Transverse colon (tissue), 4 donors: ENCODE measurements at places on chromosomes 5 and 9. TPM values are rescaled to one million over a fixed set of nuclear protein-coding genes. Genes with fewer than 3 reads are reported as not detected.

- no peaks in the 10 kb centered on the region for H3K27me3 ChIP-seq
- no peaks in the 10 kb centered on the region for H3K36me3 ChIP-seq
- H3K4me1 ChIP-seq: no peaks in the 10 kb centered on the region
- no peak overlapping the region for H3K4me3 ChIP-seq
- DNase-seq: no peak
- no peak overlapping the region for H3K27ac ChIP-seq
These were observed 19.4 kb upstream of the DEPDC1B start for GRCh38 chr5:60719329-60719728.

DNA sequence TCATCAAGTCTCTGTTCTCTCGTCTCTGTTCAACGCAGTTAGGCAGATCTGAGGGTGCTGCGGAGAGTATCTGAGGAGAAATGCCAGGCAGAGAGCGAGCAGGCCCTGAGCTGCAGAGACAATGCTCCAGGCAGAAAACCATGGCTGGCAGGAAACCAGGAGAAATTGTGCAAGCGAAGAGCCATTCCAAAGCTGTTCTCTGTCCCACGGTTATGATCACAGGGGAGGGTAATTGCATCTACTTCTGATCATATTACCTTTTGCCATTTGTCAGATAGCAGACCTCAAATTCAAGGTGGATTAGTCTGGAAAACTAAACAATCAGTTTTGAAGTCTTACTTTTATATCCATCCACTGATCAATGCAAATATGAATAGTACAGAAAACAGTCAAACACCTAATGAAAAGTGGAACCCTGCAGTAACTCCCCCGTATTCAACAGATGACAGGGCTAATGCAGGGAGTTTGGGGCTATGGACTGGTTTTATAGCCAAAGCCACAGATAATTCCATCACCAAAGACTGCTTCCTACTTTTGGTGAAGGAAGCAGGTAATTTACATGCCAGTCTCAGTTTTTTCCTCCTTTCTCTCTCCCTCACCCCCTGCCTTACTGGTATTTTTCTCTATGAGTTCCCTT is 228.0 kb downstream of the DCP2 start:
- DNase-seq: peak; percentile 32
- no peaks in the 10 kb centered on the region for H3K4me1 ChIP-seq
- H3K27ac ChIP-seq: no peak overlapping the region
- no peaks in the 10 kb centered on the region for H3K36me3 ChIP-seq
- no peak overlapping the region for H3K4me3 ChIP-seq

DNA sequence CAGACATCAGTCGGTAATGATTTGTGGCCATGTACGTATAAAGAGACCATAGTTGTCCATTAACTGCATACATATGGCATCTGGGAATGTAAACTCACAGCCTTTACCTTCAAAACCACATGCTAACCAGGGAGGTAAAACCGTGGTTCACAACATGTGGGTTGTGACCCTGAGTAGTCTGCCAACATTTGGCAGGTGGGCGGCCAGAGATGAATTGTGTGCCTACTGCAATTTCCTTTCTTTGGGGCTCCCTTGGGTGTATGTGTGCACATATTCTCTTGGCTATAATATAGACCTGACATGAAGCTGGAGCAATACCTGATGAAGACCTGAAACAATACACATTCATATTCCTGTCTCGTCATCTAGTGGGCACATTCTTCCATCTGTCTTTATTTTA is 396.0 kb downstream of the MLLT3 start:
- no peak for DNase-seq
- H3K36me3 ChIP-seq: no peaks in the 10 kb centered on the region
- H3K4me3 ChIP-seq: no peak overlapping the region
- H3K4me1 ChIP-seq: peaks cover 3% of the 10 kb centered on the region

GRCh38 chr9:126222363-126222834 is 104.2 kb upstream of the MVB12B start:
- H3K4me1 ChIP-seq: no peaks in the 10 kb centered on the region
- no peak overlapping the region for H3K4me3 ChIP-seq
- no peak for DNase-seq
- no peak overlapping the region for H3K27ac ChIP-seq
- H3K27me3 ChIP-seq: peaks cover 74% of the 10 kb centered on the region

GRCh38 chr5:137152616-137153015 is 346.5 kb downstream of the SPOCK1 start:
- no peak overlapping the region for H3K27ac ChIP-seq
- DNase-seq: no peak
- H3K36me3 ChIP-seq: no peaks in the 10 kb centered on the region

DNA sequence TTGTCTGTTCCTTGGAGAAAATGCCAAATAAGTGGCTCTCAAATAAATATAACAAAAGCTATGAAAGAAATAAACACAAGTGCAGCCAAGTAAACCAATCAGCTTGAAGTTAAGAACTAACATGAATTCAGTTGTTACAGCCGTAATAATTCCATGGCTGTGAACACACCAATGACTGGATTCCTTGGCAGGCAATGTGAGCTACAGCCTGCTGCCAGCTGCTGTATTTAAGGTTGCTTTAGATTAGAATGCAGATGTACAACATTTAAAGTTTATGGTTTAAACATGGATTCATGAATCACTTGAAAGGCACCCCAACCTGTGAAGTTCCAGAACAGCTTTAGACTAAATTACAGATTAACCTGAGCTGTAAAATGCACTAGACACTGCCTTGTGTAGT is 626.4 kb upstream of the SEMA6A start:
- peaks cover 12% of the 10 kb centered on the region for H3K4me1 ChIP-seq
- no peak overlapping the region for H3K4me3 ChIP-seq
- H3K27me3 ChIP-seq: no peaks in the 10 kb centered on the region
- peak; percentile 8 for DNase-seq
- no peak overlapping the region for H3K27ac ChIP-seq

DNA sequence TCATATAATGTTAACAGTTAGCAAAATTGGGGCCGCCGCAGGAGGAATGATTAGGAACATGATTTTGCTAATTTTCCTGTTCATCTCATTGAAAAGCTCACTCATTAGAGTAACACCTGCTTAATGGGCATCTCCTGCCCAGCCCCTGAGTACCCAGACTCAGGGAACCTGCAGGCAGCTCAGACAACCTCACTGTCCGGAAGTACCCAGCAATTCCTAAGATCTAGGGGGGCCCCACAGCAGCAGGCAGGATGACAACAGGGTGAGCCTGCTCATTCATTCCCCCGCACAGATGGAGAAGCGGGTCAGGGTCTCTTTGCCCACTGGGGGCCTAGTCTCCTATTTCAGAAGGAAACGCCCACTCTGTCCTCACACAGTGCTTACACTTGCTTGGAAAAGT is 12.6 kb downstream of the FAM78A start:
- H3K4me3 ChIP-seq: no peak overlapping the region
- no peaks in the 10 kb centered on the region for H3K4me1 ChIP-seq
- no peak for DNase-seq
- H3K36me3 ChIP-seq: no peaks in the 10 kb centered on the region

DNA sequence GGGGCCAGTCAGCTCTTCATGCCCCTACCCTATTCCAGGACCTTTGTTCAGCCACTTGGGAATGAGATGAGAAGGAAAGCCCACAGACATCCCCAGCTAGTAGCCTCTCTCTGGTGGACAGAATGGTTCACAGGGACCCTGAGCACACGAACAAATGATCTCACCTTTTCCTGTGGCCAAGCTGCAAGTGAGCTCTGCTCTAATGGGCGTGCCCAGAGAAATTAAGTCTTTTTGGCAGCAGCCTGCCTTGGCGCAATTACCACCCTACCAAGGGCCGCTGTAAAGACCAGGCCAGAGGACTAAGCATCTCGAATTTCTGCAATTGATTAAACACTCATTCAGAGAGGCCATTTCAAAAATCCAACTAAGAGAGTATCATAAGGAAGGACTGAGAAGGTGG is 56.0 kb downstream of the WHRN start:
- no peak overlapping the region for H3K27ac ChIP-seq
- H3K4me3 ChIP-seq: no peak overlapping the region
- no peaks in the 10 kb centered on the region for H3K4me1 ChIP-seq
- no peaks in the 10 kb centered on the region for H3K36me3 ChIP-seq

GRCh38 chr5:25764733-25765132 is 1120.0 kb upstream of the CDH10 start:
- no peak for DNase-seq
- no peak overlapping the region for H3K27ac ChIP-seq
- no peaks in the 10 kb centered on the region for H3K4me1 ChIP-seq
- H3K4me3 ChIP-seq: no peak overlapping the region
- no peaks in the 10 kb centered on the region for H3K27me3 ChIP-seq
- H3K36me3 ChIP-seq: no peaks in the 10 kb centered on the region

DNA sequence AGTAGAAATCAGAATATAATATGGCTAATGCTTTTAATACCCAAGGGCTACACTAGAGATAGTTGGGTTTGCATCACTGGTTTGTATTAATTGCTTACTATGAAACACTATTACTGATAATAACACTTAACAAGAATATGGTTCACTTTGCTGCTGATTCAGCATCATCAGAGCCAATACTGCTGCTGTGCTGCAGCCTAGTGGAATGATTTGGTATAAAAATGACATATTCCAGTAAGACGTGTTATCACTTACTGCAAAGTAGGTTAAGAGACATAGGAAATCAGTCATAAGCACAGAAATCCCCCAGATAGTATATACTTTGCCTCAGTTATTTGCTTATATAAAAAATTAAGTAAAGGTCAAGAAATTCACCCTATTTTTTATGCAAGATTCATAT is 2.8 kb downstream of the CDH10 start:
- DNase-seq: no peak
- H3K27ac ChIP-seq: no peak overlapping the region
- H3K4me1 ChIP-seq: no peaks in the 10 kb centered on the region

DNA sequence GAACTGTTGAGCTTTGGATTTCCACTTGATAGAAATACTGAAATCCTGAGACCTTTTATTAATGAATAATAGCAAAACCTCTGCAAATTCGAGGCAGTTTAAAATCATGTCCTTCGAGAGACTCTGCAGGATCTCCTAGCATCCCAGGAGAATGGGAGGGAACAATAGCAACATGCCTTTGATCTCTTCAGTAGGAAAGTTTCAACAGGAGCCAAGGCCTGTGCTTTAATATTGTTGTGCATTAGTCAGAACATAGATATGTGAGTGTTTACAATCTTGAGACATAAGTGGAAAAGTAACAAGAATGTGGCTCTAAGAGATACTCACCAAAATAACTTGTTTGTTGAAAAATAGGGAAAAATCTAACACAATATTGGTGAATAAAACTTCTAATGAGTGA is 83.3 kb upstream of the LHFPL2 start:
- DNase-seq: no peak
- H3K27ac ChIP-seq: no peak overlapping the region
- H3K4me3 ChIP-seq: no peak overlapping the region
- H3K27me3 ChIP-seq: no peaks in the 10 kb centered on the region

DNA sequence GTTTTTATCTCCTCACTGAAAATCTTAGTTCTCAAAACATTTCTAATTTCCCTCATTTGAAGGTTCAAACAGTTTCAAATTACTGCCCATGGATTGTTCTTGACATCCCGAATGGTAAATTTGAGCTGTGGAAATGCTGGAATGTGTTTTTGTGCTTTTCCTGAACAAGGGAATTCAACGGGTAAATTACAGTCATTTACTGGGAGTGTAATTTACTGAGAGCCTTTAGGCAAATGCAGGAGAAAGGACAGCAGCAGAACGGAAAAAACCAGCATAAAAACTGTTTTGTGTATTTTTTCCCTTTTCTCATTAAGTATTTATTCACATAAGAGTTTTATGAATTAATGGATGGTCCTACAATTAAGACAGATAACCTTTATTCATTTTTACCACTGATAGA is 139.2 kb downstream of the PBX3 start:
- no peak for DNase-seq
- peaks cover 22% of the 10 kb centered on the region for H3K27me3 ChIP-seq
- no peak overlapping the region for H3K4me3 ChIP-seq
- peak overlapping the region; percentile 27 for H3K27ac ChIP-seq
- H3K4me1 ChIP-seq: peaks cover 34% of the 10 kb centered on the region
- no peaks in the 10 kb centered on the region for H3K36me3 ChIP-seq

- no peak overlapping the region for H3K4me3 ChIP-seq
- no peaks in the 10 kb centered on the region for H3K4me1 ChIP-seq
- no peak for DNase-seq
These were observed 65.5 kb upstream of the GLRX start for GRCh38 chr5:95887977-95888376.

The GABRA1 gene
- total RNA-seq: 7.9 TPM

The TRIM14 gene
- total RNA-seq: 58.7 TPM

The PCDHA11 gene
- 0.48 TPM for total RNA-seq

The OLFML2A gene
- total RNA-seq: 9.4 TPM

The IGFBPL1 gene
- total RNA-seq: not detected
